ENCODE measurements at places on chromosomes 1 and 21.

GRCh38 chr1:235725434-235725833 is 75.8 kb upstream of the GNG4 start:
- no peak for DNase-seq

GRCh38 chr1:246592695-246593094 is 26.4 kb downstream of the CNST start:
- DNase-seq = no peak

GRCh38 chr1:219752645-219753044 is 139.7 kb upstream of the ZC3H11B start:
- DNase-seq = no peak

GRCh38 chr1:47483651-47484050 is 45.8 kb downstream of the FOXD2 start:
- DNase-seq = no peak

GRCh38 chr1:91919962-91920361 is 29.2 kb upstream of the BRDT start:
- DNase-seq = no peak

- DNase-seq = no peak
These were observed 53.3 kb downstream of the PDE9A start for GRCh38 chr21:42706765-42707164.

GRCh38 chr1:81340239-81340638 is 460.5 kb upstream of the ADGRL2 start:
- no peak for DNase-seq

- no peak for DNase-seq
These were observed 37.0 kb upstream of the ATP6V1G3 start for GRCh38 chr1:198577444-198577843.

DNA sequence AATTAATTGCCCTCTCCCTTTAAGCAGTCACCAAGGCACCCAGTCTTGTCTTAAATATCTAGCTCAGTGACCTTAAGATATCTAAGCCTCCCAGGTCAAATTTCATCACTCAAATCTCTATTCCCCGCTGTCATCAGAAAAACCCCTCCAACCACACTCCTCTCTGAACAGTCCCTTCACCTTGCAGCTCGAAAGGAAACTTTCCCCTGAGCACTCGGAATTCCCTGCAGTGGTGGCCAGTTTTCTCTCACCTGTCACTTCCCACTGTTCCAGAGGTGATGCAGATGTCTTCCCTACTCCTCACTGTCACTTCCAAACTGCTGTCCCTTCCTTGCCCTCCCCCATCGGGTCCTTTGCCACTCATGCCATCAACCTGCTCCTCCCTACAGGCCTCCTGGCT is 15.3 kb upstream of the SSX2IP start:
- no peak for DNase-seq

GRCh38 chr1:54094001-54094729 is 40.8 kb downstream of the TCEANC2 start:
- no peak for DNase-seq

GRCh38 chr1:66436378-66437135 is 97.4 kb upstream of the SGIP1 start:
- DNase-seq = peak; percentile 77

DNA sequence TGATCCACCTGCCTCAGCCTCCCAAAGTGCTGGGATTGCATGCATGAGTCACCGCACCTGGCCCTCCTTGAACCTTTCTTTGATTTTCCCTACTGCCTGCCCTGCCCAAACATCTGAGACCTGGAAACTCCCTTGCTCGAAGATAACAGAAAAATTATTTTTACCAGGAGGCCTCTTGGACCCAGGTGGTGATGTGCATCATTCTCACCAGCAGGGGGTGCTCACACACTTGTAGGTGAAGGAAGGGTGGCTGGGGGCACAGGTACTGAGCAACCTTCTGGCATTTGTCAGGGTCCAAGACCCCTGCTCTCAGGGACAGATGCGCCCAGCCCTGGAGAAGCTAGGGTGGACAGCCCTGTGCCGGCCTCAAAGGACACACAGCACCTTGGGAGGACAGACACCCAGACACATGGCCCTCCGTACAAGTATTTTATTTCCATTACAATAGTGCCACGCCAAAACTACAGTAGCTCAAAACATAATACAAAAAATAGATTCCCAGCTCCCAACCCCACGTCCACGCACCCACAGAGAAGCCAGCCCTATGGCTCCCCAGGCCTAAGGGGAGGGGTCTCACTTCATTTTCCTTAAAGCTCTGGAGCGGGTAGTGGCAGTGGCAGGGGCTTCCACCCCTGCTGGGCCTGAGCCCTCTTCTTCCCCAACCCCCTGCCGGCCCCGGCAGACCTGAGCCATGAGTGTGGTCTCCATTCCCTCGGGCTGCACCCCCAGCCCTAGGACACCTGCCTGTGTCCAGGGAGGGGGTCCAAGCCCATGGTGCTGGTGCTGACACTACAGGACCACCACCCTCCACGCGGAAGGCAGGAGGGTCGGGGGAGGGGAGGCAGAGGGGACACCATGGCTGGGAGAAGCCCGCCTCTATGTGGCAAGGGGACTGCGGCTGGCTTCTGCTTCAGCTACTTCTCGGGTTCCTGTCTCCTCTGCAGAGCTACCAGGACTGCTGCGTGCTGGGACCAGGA is 40.4 kb upstream of the EIF4G3 start:
- peak; percentile 24 for DNase-seq

- no peak for DNase-seq
These were observed 182.6 kb downstream of the MRPL39 start for GRCh38 chr21:25424634-25425033.

DNA sequence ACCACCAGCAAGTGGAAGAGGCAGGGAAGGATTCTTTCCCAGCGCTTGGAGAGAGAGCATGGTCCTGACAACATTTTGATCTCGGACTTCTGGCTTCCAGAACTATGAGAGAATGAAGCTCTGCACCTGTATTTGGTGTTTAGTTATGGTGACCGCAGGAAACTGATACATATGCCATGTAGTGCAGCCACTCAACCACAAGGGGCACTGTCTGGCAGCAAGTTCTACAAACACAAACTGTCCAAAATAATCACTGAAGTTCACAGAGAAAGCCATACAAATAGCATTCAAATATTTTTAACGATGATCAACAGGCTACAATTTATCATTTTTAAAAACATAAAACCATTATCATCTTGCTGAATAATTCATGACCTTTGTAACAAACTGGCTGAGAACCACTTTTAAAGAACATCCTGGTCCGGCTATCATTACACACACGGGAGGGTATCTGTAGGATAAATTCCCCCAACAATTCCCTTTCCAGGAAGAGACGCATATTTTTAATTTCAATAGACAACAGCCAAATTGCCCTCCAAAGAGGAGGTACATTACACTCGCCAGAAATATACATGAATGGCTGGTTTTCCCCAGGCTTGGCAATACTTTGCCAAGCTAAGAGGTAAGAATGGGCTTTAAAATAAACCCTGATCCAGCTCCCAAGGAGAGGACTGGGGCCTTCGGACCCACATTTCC is 9.2 kb upstream of the CBR3 start:
- DNase-seq = peak; percentile 43

- peak; percentile 22 for DNase-seq
These were observed 3.3 kb downstream of the SUCO start for GRCh38 chr1:172536256-172536655.

DNA sequence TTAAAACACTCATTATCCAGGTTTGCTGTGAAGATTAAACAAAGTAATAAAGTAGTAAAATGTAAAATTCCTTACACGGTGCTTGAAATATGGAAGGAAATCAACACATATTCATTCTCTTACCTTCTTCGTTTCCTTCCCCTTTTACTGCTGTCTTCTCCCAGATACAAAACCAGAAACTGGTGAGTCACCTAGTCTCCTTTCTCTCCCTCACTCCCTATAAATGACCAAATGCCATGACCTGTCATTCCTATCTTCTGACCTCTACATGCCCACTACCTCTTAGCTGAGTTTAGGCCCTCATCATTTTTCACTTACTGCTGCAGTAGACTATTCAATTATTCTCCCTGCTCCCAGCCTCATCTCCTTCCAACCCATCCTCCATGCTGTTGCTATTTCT is 4.3 kb upstream of the NR1I3 start:
- DNase-seq = no peak

- DNase-seq = peak; percentile 30
These were observed 3.7 kb downstream of the KNCN start for GRCh38 chr1:46547481-46548383.

- peak; percentile 20 for DNase-seq
These were observed 516 bp downstream of the PHLDA3 start for GRCh38 chr1:201468501-201468843.

- no peak for DNase-seq
These were observed 9.5 kb downstream of the GPR37L1 start for GRCh38 chr1:202131956-202132821.

GRCh38 chr1:183291216-183291762 is 105.2 kb downstream of the LAMC2 start:
- DNase-seq = no peak

DNA sequence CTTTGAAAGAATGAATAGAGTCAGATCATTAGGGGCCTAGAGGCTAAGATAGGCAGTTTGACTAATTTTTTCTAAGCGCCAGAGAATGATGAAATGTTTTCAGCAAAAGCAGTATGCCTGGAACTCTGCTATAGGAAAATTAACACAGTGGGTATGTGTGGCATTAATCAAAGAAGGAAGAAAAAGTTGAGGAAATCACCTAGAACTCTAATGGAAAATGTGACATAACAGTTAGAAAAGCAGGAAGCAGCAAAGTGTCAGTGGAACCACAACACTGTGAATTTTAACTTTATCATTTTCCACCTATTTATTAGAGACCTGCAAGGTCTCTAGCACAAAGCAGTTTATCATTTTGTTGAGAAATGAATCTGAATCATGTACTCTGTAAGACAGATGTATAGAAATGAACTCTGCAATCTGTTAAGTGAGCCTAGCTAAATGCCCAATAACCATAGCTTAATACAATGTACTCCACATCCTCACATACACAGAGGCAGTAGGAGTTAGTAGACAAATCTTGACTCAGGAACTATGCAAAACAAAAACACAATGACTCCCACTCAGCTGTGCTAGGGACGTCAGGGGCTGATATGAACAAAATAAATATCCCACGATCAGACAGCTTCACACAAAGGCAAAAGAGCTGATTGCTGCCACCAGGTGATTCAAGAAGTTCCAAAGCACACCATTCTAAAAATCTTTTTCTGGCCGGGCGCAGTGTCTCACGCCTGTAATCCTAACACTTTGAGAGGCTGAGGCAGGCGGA is 500.7 kb upstream of the NFIA start:
- peak; percentile 34 for DNase-seq

DNA sequence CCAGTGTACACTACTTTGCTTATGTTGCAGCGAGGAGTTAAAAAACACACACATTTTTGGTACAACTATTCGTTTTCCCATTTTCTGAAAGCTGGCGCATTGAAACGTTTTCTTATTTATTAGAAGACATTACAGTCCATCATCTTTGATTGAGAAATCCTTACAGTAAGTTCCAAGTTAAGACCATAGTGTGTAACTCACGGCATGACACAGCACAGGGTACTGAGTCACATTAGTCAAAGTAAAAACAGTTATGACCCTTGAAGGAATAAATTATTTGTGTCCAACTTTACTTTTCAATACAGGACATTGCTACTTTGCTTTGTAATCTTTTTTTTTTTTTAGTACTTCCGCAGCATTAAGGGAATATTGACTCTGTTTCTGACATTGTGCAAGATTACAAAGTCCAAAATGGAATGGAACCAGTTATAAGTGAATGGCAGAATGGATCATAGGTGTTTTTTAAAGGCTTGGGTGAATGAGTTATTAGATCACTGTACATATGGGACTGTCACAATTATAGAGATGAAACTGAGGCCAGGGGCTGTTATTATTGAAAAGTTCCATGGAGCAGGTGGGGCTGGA is 11.7 kb downstream of the PTGFRN start:
- no peak for DNase-seq

DNA sequence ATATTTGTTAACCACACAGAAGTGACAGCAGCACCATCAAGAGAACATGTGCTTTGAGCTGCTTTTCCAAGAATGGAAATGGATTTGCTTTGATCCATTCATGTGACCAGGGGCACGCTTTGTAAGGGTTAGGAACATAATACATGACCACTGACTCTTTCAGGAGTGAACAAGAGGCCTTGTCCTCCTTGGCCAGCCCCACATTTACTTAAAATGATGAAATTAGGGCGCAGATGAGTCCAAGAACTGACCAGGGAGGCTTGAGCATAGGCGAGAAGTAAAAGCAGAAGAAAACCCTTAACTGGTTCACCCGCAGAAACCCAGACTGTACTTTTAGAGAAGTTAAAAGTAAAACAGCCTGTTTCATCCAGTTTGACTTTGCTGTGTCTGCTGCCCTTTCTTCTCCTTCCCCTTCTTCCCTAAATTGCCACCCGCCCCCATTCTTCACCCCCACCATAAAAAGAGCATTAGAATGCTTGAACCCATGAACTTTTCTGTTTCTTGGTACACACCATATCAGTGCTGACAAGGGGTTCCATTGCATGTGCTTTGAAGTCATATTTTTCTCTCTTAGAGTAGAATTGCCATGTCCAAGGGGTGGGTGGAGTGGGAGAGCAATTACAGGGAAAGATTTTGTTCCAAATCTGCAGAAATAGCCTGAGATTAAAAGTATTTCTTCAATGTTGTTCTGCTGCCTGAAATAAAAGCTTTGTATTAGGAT is 2.6 kb upstream of the GLUL start:
- DNase-seq = peak; percentile 93

GRCh38 chr1:39933956-39934941 is 20.7 kb upstream of the MFSD2A start:
- DNase-seq = peak; percentile 99

GRCh38 chr1:172109359-172109758 is 268.1 kb downstream of the DNM3 start:
- DNase-seq = no peak

DNA sequence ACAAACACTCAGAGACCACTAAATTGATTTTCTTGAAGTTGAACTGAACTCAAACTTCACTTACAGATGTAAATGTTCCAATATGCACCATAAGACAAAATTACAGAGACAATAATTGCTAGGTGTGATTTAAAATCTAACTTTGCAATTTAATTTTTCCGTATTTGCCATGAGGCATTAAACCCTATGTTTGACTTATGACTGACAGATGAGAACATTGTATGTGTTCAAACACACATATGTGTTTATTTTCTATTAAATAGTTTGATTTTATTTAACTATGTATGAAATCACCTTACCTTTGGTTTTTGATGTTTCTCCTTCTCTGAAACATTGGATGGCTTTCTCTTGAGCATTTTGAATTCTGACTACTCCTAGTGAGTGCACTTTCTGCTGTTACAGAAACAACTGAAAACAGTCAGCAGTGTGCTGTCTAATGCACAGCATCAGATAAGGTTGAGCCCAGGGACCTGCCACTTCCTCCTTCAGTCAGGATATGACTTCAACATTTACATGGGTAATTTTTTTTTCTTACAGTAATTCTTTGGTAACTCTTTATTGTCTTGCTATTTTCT is at the start of gene SAMSN1:
Gene SAMSN1 (minus strand): TSS at position 410 of the 575 bp plus-strand sequence. CDS start 54 bp downstream, at position 356.
- DNase-seq = peak; percentile 76

DNA sequence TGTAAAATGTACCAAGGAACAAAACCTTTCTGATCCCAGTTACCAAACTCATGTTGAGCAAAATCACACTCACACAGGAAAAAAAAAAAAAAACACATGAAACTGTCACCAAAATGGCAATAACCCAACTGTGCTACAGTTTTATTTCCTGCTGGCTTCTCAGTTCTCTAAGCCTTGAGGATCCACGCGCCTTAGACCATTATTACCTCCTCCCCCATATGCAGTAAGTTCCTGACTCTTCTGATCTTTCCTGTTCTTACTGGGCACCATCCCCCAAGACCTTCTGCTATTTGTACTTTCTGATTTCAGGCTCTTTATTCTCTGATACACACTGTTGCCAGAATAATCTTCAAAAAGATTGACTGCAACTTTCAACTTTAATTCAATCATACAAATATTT is 79.6 kb downstream of the SLC45A1 start:
- peak; percentile 77 for DNase-seq
